ENCODE measurements at places on chromosomes 16 and 17.
A peak's percentile ranks its signal among the peaks of the same experiment; 100 is the strongest.

DNA sequence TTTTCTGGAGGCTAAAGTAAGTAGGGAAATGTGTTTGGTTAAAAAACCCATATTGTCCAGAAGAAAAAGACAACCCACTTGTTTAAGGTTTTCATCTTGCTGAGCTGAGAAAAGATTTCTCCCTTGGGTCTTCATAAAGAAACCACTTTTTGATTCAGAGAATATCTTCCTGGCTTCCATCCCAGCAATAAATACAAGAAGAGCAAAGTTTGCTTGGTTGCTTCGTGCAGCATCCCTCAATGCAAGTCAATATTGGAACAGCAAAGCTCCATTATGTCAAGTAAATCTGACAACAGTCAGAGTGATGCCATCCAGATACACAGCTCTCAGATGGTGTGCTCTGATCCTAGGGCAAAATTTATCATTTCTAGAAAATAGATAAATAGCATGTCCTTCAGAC is 118.9 kb upstream of the PIRT start:
- DNase-seq = no peak

DNA sequence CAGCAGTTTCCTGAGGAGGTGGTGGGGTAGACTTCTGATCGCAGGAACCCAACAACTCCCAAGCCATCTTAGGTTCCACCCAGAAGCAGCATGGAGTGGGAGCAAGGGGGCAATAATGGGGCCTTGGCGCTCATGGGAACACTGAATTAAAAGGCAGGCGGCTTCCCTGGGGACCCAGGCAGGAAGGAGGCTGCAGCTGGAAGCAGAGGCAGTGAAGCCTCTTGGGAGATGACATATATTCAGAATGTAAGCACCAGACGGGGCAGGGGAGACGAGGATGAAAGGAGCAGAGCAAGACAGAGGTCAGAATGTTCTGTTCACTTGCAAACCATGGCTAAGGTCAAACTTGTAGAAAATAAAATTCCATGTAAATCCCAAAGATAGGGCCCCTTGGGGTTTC is 2.9 kb downstream of the HIGD1B start:
- no peak for DNase-seq

DNA sequence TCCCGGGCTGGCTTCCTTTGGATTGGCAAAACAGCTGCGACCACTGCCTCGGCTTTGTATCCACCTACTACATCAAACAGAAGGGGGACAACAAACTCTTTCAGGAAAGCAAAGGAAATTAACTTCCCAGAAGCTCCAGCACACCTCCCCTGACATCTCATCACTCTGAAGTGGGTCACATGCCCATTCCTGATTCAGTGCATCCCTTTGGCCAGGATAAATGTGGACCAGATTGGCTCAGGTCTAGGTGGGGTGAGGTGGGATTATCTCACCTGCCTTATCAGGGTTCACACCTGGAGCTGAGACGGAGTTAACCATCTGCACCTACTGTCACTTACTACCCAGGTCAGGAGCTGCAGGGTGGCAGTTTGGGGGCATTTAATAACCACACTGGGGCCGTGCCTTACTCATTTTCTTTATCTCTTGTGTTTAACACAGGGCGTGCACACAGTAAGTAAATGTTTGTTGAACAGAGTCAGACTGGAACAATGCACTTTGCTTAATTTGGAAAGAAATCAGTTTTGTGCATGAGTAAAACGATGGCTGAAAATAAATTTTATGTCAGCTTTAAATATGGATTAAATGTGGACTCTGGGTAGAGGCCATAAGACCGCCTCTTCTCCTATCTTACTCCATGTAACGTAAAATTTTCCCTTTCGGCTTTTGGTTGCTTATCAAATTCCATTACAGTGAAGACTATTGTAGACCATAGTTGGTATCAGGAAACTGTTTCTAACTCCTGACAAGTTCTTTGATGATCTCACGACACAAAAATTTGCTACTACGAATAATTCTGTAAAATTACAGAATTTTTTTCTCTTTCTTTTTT is 36.0 kb downstream of the IQCK start:
- DNase-seq = no peak

DNA sequence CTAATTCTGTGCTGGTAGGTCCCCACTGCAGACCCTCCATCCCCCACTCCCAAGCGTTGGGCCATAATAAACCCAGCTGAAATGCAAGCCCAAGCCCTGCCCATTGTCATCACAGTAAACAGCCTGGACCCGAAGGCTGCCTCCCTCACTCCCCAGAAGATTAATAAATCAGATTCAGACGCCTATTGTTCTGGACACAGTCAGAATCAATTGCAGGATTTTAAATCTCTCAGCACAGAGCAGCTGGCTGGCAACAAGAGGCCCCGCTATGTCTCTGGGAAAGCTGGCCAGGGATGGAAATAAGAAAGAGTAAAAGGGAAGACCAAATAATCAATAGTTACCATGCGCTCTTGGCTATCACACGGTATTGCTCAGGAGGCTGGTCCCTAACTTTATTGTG is 93.9 kb downstream of the C17orf67 start:
- DNase-seq = no peak

DNA sequence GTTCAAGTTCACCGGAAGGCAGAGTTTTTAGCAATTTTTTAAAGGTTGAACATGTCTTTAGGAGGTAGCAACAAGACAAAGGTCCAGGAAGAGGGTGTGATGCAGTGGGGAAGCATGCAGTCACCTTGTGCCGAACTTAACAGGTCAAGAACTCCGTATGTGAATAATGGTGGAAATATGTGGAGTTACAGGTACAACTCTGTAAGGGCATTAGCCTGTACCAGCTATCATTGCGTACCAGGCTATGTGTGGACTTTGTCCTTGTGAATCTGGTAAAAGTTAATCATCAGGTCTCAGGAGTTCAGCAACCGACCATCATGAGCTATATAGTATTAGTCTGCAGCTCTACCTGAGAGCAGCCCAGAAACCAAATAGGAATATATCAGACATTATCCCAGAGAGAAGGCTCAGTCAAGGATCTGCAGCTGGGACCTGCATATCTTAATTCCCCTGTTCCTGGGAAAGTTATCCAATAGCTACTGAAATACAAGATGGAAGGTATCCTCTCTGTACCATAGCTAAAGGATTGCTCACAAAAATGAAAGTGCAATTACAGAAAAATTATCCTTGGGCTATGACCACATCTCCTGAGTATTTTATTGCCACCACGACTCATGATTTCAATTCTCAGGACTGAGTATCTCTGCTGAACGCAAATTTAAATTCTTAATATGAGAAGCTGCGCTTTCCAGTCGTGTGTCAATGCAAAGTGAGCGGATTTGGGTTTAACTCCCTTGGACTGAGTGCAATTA is 469.3 kb downstream of the CDH13 start:
- DNase-seq = no peak

DNA sequence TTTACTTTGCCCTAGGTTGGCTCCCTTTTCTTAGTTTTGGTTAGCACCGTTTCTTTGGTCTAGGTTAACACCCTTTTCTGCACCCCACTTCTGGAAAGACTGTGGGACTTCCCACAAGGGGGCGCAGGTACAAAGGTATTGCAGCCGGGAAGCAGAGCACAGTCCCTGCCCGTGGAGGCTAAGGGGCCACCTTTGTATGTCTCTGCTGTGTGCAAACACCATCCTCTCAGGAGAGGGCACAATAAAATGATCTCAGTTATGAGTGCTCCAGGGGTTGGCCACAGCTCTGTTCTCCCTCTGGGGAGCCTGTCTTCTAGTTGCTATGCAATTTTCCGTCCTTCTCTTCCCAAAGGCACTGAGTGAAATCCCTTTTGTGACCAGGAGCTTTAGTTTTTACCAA is 28.4 kb upstream of the TMC5 start:
- DNase-seq = peak; percentile 25

GRCh38 chr16:85173146-85173980 is 61.1 kb upstream of the CIBAR2 start:
- peak; percentile 55 for DNase-seq

DNA sequence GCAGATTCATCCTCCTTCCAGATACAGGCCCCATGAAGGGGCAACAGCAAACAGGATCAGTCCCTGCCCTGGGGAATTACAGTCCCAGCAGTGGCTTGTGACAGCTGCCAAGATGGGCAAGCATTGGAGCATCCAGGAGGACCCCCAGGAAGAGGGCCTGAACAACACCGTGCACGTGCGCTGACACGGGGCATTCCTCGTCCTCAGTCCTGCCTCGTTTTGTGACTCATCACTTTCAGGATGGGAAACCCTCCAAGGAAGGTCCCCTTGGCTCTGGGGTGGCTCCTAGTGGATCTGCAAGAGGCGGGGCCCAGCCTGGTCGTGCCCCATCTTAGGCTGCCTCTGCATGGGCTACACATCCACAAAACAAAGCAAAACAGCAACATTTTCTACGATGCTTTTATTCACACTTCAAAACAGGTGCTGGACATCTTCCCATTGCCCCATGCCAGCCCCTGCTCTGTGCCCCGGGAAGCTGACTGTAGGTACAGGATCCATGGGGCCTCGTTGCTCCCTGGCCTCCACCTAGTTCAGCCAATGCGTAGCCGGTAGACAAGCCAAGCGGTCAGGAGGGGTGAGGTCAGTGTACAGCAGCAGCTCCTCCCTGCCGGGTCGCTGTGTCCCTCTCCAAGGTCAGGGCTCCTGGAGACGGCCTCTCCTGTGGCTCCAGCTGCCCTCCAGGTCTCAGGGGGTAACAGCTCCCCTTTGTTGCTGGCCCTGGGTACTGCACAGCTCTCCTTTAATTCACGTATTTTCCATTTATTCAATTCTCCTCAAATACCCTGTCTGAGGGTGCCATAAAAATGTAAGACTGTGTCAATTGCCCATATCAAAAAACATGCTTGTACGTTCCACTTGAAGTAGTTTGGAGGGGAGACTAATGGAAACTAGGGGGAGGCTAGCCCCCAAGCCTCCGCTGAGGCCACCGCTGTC is 32.2 kb downstream of the ACTG1 start:
- peak; percentile 21 for DNase-seq

DNA sequence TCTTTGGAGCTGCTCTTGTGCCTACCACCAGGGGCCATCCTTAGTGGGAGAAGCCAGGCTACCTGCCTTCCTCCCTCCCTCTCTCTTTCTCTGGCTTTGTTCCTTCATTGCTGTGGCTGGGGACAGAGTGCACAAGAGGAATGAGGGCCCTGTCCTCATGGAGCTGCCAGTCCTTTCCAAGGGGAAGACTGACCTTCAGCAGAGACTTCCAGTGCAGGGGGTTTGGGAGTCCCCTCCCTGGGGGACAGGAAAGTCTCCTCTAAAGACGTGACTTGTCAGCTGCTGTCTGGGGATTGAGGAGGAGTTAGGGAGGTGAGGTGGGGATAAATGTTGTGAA is 108.1 kb downstream of the CMIP start:
- no peak for DNase-seq

- DNase-seq = peak; percentile 88
Measured at GRCh38 chr16:76614269-76614668, 337.1 kb downstream of the CNTNAP4 start.

GRCh38 chr16:89473791-89474414 is 16.5 kb downstream of the ANKRD11 start:
- no peak for DNase-seq

- no peak for DNase-seq
Measured at GRCh38 chr16:86198206-86199118, 299.5 kb downstream of the IRF8 start.

DNA sequence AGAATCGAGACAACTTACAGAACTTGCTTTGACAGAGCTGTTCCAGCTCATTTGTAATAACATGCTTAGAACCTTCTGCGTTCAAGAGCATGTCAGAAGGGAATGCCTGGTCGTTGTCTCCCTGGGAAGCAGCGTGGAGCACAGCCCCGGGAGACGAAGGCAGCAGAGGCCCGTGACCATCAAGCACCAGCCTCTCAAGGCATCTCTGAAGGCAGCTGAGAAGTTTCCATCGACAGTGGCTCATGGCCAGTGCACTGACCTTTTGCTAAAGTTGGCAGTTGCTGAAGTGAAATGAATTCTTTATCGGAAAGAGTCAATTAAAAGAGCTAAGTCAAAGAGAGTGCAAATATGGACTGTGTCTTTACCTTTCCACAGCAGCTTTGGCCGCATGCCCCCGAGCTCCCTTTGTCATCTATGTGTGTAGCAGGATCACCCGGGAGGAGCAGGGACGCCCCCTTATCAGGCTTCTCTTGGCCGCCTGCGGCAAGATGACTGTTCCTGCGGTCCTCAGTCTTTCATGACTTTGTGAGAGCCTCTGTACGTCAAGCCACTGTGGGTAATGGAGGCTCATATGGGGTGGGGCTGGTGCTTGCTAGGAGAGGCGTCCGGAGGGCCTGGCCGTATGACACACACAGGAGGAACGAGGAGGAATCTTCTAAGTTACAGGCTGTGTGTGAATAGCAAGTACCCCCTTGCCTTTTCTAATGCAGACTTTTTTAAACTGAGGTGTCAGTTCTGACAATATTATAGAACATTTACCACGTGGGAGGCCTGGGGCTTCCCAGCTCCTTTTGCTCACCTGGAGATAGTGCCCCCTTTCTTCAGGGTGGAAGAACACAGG is 54.2 kb downstream of the LDHD start:
- DNase-seq = no peak

DNA sequence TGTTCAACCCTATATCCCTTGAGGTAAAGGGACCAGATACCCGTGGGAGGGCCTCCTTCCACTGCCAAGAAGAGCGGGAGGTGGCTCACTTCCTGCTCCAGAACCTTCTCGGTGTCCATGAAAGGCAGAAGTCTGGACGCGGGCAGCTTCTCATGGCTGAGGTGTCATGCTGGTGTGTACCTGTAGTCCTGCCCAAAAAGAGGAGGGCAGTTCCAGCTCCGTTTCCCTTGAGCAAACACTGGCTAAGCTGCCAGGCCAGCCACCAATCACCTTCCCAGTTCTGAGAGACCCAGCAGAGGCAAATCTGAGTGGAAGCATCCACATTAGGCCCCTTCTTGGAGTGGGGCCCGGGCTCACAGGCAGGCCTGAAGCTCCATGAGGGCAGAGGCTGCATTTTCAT is 5.6 kb downstream of the TMEM11 start:
- no peak for DNase-seq

DNA sequence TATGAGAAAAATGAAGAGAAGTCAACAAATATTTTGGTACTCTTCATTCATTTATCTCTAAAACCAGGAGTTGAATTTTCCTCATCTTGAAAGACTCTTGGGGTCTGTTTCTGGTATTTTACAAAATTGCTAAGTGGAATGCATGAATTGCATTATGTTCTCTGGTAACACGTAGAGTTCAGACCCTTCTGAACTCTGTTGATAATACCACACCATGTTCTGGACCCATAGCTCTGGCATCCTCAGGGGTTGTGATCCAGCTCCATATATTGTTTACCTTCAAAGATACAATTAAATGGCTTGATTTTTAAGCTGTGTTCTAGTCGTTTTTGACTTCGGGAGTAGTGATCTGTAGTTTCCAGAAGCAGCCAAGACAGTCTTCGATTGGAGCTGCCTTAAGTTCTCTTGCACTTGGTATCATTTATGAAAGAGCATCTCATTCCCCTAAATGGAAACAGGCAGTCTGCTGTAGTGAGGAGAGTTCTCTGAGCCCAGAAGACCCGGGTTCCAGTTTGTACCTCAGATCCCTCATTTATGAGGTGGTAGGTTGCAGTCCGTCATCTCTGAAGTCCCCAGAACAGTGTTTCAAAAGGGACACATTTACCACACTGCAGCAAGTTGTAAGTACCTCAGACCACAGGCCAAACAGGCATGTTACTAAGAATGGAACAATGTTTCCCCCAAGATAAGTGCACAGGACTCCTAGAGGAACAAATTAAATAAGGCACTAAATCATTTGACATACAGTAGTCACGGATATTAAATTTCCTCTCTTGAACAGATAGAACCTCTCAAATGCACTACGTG is 9.6 kb downstream of the PSMD7 start:
- no peak for DNase-seq
